A549 treated with dexamethasone at 1 μM for 4 hours (cell line): ENCODE measurements at places on chromosomes 1 and 21. TPM values are rescaled to one million over a fixed set of nuclear protein-coding genes. Genes with fewer than 3 reads are reported as not detected.

Gene TTC39A
- 1.6 to 1.9 TPM (median 1.8 TPM) in 5 replicates for total RNA-seq

Gene ACTL8
- 1.5 to 1.8 TPM (median 1.7 TPM) in 5 replicates for total RNA-seq

Gene SLC25A44
- 26.3 to 31.0 TPM (median 27.5 TPM) in 5 replicates for total RNA-seq

Gene PLPPR4
- total RNA-seq: 0.04 TPM in 1 of 5 replicates, not detected in the others

Gene CD84
- not detected in 5 replicates for total RNA-seq

Gene CCDC27
- total RNA-seq: not detected in 5 replicates

Gene POMGNT1
- total RNA-seq: 36.0 to 48.3 TPM (median 46.7 TPM) in 5 replicates

Gene ST6GALNAC5
- total RNA-seq: 0.09 to 0.29 TPM (median 0.15 TPM) in 4 of 5 replicates, not detected in the other

Gene DAB1
- total RNA-seq: not detected in 5 replicates

Gene OR2T2
- not detected in 5 replicates for total RNA-seq

Gene PTGFRN
- total RNA-seq: 13.8 to 15.7 TPM (median 14.5 TPM) in 5 replicates

Gene TCP10L
- total RNA-seq: 0.37 to 0.75 TPM (median 0.59 TPM) in 5 replicates

Gene EEIG2
- total RNA-seq: 4.2 to 6.7 TPM (median 5.9 TPM) in 5 replicates

Gene UBE2J2
- 37.3 to 49.1 TPM (median 46.4 TPM) in 5 replicates for total RNA-seq

Gene KCNA3
- total RNA-seq: not detected in 5 replicates

Gene KCNN3
- total RNA-seq: 0.02 to 0.11 TPM (median 0.05 TPM) in 5 replicates

Gene CFH
- total RNA-seq: 3.7 to 5.8 TPM (median 4.4 TPM) in 5 replicates

Gene CYP4Z1
- not detected in 5 replicates for total RNA-seq

Gene RBM11
- not detected in 5 replicates for total RNA-seq

Gene OLIG2
- 0.02 TPM in 1 of 5 replicates, not detected in the others for total RNA-seq

Gene RSPH1
- total RNA-seq: 0.46 to 1.0 TPM (median 0.61 TPM) in 5 replicates

Gene ABCA4
- total RNA-seq: 0.12 to 0.35 TPM (median 0.18 TPM) in 5 replicates

Gene GREM2
- total RNA-seq: 0.07 to 0.13 TPM (median 0.07 TPM) in 5 replicates

Gene DMRTA2
- total RNA-seq: 0.06 to 0.18 TPM (median 0.09 TPM) in 5 replicates

Gene BARHL2
- not detected in 5 replicates for total RNA-seq

Gene S100B
- not detected in 5 replicates for total RNA-seq

Gene SLC35A3
- 8.7 to 14.0 TPM (median 10.5 TPM) in 5 replicates for total RNA-seq

Gene SLC26A9
- 0.08 to 0.24 TPM (median 0.11 TPM) in 5 replicates for total RNA-seq

Gene AADACL3
- total RNA-seq: not detected in 5 replicates

Gene NOTCH2
- 30.2 to 54.0 TPM (median 48.7 TPM) in 5 replicates for total RNA-seq

Gene CLEC20A
- not detected in 5 replicates for total RNA-seq

Gene MYOC
- total RNA-seq: not detected in 5 replicates

Gene ZBTB7B
- 38.8 to 58.2 TPM (median 53.7 TPM) in 5 replicates for total RNA-seq

Gene RNF223
- total RNA-seq: 0.13 to 0.20 TPM (median 0.18 TPM) in 5 replicates

Gene TMEM82
- 0.05 TPM in 1 of 5 replicates, not detected in the others for total RNA-seq

Gene ADAM30
- total RNA-seq: not detected in 5 replicates

Gene CLCA1
- 0.04 TPM in 1 of 5 replicates, not detected in the others for total RNA-seq

Gene SDHC
- 191 to 237 TPM (median 201 TPM) in 5 replicates for total RNA-seq
